ENCODE measurements at places on chromosomes 2 and 18. TPM values are rescaled to one million over a fixed set of nuclear protein-coding genes. Genes with fewer than 3 reads are reported as not detected.
A peak's percentile ranks its signal among the peaks of the same experiment; 100 is the strongest.

DNA sequence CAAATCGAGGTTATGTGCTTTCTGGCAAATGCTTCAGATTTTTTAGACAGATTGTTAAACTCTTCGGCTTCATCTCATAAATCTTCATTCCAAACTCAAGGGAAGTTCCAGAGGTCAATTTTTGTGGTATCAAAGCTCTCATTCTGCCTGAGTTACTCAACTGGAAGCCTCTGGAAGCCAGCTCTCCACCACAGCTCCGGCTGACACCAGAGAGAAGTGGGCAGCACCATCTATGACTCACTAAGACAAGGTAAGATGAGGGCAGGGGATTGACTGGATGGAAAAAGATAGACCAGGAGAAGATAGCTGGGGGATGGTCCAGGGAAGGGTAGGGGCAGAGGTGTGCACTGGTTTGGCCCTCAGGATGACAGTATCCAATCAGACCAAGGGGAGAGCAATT is 137.3 kb upstream of the HNRNPA3 start:
- no peak for DNase-seq

- no peak for DNase-seq
These were observed 79.3 kb upstream of the SCN7A start for GRCh38 chr2:166573391-166573790.

DNA sequence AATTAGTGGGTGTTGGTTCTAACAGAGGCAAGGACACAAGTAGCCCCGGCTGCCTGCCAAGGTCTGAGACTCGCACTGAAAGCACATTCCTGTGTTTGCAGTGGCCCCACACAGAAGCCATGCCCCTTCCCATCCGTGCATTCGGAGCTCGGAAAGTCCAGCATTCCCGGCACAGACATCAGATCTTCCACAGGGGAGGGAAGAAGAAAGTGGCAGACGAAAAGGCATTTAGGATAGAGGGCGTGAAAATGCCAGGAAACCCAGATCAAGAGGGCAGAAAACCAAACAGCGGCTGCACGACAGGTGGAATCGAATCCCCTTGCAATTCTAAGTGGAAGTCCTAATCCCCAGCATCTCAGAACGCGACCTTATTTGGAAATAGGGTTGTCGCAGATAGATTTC is 105.5 kb upstream of the ASB18 start:
- DNase-seq: peak; percentile 26

GRCh38 chr2:190864375-190864774 is 16.2 kb upstream of the GLS start:
- DNase-seq: no peak

DNA sequence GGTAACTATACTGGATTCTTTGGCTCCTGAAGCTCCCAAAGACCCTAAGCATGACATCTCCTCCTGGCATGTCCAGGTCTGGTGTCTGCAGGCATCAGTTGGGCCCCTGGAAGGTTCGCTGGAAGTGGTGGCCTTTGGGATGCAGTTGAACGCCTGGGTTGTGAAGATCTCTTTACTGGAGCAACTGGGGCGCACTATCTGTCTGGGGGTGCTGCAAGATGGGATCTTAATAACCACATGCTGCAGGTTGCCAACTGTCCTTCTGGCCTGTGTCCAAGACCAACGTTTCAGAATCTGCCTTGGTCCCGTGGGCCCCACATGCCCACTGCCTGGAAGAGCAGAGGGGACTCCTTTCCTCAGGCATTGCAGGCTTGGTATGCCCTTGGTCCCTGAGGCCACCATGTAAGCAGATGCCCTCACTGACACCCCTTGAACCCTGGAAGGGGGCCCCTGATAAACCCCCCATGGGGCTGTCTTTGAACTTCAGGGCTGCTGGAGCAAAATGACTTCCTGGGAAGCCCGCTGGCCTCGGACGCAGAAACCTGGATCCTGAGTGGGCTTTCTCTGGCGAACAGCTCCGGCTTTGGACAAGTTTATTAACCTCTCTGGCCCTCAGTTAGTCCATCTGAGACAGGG is 101.9 kb downstream of the TWIST2 start:
- no peak for DNase-seq

SRD5A2 gene
- 0.04 TPM for polyA plus RNA-seq

OTOS gene
- not detected for polyA plus RNA-seq

DPP10 gene
- polyA plus RNA-seq: 4.5 TPM

CNDP1 gene
- polyA plus RNA-seq: 0.25 TPM

SERPINB12 gene
- not detected for polyA plus RNA-seq

GRCh38 chr2:14702258-14702657 is 69.7 kb downstream of the LRATD1 start:
- DNase-seq: no peak

CCDC102B gene
- polyA plus RNA-seq: 22.3 TPM

Measured in left lung (tissue), 14 donors.